GM10248 (cell line): ENCODE measurements at places on chromosomes 2 and 18.
A peak's percentile ranks its signal among the peaks of the same experiment; 100 is the strongest.

- no peak for DNase-seq
These were observed 18.1 kb downstream of the ABHD3 start for GRCh38 chr18:21686282-21687105.

GRCh38 chr2:227402959-227403358, 15.2 kb upstream of the SCYGR1 start:
- no peak for DNase-seq

DNA sequence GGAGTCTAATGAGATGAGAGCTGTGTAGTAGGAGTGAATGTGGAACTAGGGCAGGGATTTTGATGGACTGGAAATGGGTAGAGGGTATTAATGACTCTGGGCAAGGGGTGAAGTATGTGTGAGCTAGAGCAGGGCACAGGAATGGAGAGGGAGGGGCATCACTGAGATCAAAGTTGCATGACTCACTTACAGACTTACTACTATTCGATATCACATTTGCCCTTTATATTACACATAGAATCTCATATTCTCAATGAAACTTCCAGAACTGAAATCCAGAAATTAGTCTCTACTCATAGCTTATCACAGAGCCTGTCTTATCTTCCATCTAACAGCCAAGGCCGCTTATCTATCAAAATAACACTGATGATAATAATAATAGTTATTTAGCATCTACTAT, 20.0 kb upstream of the ITGB6 start:
- DNase-seq: no peak

GRCh38 chr2:221120643-221121042, 451.5 kb downstream of the EPHA4 start:
- no peak for DNase-seq

GRCh38 chr2:10172033-10172871, 49.7 kb downstream of the RRM2 start:
- DNase-seq: no peak

- DNase-seq: no peak
These were observed 90.4 kb upstream of the FAM110C start for GRCh38 chr2:136666-137065.

GRCh38 chr2:207337234-207338219, 171.8 kb upstream of the KLF7 start:
- no peak for DNase-seq

DNA sequence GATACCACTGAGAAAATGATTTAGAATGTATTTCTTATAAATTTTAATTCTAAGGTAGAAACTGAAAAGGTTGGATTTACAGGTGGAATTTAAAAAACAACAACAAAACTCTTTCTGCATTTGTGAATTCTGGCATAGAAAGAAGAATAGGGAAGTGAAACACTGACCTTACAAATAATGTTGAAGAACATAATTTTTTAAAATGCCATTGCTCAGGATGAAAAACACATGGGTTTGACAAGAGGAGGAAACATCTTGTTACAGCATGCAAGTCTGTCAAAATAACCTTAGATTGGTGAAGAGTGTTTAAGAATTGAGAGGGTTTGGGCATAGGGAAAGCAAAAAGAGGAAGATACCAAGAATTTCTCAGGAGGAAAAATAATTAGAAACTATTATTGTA, 184.3 kb downstream of the UBE2E3 start:
- peak; percentile 36 for DNase-seq

- peak; percentile 62 for DNase-seq
These were observed 165.9 kb upstream of the ID2 start for GRCh38 chr2:8515864-8516533.

- no peak for DNase-seq
These were observed 157.5 kb downstream of the TNS1 start for GRCh38 chr2:217845301-217845700.

- DNase-seq: no peak
These were observed 119.8 kb downstream of the CELF4 start for GRCh38 chr18:37445836-37446235.

GRCh38 chr2:221451862-221452788, 120.0 kb downstream of the EPHA4 start:
- DNase-seq: no peak

DNA sequence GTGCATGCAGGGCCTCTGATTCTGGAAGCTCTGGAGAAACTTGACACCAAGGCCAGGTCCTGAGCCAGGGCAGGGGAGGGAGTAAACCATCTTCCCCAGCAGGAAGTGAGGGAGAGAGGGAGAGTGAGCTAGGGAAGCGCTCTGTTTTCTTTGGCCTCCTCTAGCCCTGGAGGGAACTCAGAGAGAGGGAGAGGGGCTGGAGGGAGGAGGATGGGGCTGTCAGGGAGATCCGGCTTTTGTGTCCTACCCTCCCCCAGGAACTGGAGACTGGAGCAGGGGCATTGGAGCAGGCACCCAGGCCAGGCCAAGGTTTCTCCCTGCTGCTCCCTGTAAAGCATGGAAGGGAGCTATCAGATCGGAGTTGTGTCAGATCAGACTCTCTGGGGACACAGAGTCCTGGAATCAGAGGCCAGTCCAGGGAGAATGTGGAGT, 22.7 kb upstream of the PKDCC start:
- no peak for DNase-seq

DNA sequence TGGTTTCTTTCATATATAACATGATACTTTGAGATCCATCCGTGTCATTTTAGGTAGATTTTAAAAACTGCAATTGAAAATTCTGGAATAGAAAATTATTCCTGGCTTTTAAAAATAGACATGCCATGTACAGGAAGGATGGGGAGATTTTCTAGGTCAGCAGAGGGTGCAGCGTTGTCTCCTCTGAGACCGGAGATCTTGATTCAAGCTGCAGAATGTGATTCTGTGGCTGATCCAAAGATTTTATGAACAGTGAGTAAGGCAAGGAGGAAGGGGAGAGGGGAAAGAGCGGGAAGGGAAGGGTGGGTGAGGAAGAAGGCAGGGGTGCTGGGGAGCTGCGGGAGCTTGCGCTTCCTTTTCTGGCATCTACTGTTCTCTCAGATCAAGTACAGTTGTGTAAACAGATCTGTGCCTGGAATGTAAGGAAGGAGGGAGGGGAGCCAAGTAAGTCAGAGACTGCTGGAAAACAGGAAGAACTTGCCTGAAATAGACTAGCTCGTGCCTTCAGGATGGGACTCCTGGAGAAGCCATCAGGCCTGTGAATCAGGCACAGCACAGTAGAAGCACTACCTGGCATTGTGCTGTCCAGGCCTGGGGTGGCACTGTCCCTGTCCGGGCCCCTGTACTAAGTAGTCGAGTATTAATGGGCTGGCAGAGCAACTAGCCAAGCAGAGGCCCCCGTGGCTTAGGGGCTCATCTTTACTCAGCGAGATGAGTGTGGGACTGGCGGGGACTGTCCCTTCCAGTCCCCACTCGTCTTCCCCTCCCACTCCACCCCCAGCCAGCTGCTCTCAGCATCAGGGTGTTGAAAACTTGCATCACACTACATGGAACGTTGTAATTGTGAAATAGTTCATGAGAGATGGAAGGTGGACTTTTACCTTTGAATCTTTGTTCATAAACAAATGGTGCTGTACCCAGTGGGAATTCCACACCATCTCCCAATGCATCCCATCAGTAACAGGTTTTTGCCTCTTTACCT, 163.5 kb downstream of the UXS1 start:
- DNase-seq: peak; percentile 32

- no peak for DNase-seq
These were observed 219.8 kb downstream of the SH3BP4 start for GRCh38 chr2:235171550-235172031.

GRCh38 chr18:45316127-45316526, 299.1 kb upstream of the SLC14A2 start:
- DNase-seq: no peak

- DNase-seq: no peak
These were observed 182.1 kb upstream of the CCDC68 start for GRCh38 chr18:55141318-55141717.

- DNase-seq: no peak
These were observed 21.0 kb downstream of the SNORC start for GRCh38 chr2:232890896-232891601.

GRCh38 chr2:28663359-28663758, 88.3 kb upstream of the PPP1CB start:
- no peak for DNase-seq

DNA sequence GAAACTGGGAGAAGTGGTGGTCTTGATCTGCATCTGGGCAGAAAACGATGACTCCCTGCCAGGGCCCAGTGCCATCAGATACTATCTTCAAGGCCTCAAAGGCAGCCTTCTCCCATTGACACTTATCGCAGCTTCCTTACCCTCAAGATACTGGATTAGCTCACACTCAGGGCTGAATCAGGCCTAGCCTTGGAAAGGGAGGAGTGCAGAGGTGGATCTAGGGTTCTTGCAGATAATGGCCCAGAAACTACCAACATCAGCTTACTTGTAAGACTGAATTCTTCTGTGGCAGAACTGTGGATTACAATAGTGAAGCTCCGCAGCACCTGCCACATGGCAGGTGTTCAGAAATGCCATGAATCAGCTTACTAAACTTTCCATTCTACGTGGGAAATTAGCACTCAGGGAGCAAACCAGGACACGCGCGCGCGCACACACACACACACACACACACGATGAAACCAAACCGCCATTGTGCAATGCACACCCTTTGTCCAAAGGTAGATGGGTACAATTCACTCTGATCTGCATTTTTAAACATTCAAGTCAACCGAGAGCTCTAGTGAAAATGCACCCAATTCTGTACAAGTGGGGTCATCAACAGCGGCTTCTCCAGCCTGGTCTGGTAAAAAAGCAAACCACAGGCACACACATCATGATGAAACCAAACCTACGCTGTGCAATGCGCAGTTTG, 26.3 kb upstream of the TMEM182 start:
- no peak for DNase-seq

DNA sequence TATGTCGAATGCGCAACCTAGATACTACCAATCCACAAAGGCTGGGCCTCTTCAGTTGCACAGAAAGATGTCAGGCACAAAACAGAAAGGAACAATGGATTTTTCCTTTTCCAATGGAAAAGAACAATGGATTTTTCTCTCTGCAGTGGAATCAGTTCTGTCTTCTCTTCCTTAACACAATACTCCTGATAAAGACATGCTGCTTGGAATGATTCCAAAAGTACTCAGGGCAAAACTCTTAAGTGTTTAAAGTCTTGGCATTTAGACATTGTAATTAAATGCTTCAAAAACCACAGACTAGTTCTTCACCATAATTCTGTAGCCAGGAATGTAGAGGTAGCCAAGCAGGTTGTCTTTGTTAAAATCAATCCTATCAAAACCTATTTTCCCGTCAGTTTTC, 46.7 kb upstream of the FLACC1 start:
- no peak for DNase-seq
